Adipocyte (in vitro differentiated cells): ENCODE measurements at places on chromosomes 4 and X.

- DNase-seq = no peak
Measured at GRCh38 chrX:45709381-45709780, 508.7 kb upstream of the DIPK2B start.

DNA sequence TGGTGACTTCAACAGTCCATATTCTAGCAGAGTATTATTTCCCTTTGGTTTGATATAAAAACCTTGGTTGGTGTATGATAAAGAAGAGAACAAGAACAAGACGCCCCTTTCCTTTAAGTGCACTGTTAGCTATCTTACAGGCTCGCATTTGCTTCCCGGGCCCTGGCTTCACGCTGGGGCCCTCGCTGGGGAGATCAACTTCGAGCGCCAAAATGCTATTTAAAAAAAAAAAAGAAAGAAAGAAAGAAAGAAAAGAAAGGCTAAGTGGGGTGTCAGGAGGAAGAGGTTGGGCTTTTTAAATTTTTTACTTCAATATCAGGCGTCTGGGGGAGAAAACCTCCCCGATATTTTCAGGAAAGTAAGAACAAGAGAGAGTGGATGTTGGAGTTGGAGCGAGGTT, 11.7 kb downstream of the ARX start:
- no peak for DNase-seq

DNA sequence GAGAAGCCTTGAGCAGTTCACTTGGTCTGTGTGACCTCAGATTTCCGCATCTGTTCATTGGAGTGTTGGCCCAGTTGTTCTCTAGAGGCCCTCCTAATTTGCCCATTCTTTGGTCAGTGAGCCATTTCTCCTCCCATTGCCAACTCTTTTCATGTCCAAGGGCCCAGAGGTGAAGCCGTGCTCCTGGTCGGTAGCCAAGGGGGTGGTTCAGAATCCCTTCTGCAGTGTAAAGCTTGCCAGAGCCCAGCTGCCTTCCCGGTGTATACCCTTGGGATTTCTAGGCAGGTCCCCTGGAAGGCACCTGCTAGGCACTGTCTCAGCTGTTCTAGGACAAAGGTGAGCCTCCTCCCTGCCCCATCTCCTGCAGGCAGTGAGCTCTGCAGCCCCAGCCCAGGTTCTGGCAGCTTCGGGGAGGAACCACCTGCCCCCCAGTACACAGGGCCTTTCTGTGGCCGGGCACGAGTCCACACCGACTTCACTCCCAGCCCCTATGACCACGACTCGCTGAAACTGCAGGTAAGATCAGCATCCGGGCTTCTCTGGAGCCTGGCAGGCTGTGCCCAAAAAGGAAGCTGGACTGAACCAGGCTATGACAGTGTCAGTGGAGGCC, 12.3 kb downstream of the SASH3 start:
- DNase-seq = no peak

GRCh38 chr4:187668526-187669082, 327.0 kb upstream of the ZFP42 start:
- DNase-seq = peak; percentile 63

GRCh38 chr4:88457307-88458103, 586 bp downstream of the HERC5 start:
- DNase-seq = peak; percentile 68

- DNase-seq = no peak
Measured at GRCh38 chrX:12460929-12461328, 322.7 kb downstream of the FRMPD4 start.

- DNase-seq = no peak
Measured at GRCh38 chr4:83753260-83753659, 217.4 kb downstream of the GPAT3 start.

DNA sequence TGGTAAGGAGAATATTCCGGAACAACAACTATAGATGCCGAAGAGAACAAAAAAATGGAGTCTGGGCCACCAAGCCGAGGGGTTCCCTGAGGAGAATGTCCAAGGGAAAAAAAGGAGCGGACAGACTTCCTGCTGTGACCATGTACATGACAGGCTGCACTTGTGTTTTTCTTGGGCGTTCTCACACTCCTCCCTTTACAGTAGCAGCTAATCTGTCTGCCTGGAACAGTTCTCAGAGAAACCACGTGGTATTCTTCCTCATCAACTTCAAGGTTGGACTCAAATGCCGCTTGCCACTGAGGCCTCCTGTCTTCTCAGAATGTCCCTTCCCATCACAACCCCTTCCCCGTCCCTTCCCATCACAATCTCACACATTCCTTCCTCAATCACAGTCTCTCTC, 30.8 kb upstream of the MTNR1A start:
- DNase-seq = no peak

- DNase-seq = no peak
Measured at GRCh38 chr4:6509587-6509986, 37.2 kb upstream of the PPP2R2C start.

GRCh38 chr4:41473176-41473575, 64.8 kb upstream of the LIMCH1 start:
- no peak for DNase-seq

DNA sequence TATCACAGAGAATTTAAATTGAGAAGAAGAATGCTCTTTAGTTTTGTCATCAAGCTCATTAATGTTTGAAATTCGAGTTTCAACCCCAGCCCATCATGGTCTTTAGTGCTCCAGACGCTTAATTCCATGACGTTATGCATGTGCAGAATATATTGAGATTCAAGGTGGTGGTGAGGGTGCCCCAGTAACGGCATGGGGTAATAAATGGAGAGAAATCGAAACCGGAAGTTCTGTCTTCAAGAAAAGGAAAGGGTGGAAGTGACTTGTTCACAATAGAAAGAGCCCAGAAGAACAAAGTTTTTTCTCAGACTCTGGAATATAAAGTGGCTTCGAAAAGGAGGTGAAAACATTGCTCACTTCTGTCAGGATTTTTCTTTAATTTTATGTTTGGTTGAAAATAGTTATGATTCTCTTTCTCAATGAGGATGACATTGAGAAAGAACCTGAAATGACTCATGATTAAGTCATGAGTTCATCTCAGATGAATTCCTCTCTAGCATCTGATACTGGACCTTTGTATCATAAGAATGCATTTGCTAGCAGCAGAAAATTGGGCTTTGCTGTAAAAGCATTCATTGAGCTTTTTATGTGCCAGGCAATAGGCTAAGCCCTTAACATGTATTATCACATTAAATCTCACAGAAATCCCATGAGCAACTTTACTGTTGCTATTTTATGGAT, 779 bp upstream of the DDX60L start:
- peak; percentile 83 for DNase-seq
